EL (cell line): ENCODE measurements at places on chromosomes 11 and 22.

GRCh38 chr11:71327156-71328085 lies 75.0 kb upstream of the SHANK2 start:
- no peak for DNase-seq

DNA sequence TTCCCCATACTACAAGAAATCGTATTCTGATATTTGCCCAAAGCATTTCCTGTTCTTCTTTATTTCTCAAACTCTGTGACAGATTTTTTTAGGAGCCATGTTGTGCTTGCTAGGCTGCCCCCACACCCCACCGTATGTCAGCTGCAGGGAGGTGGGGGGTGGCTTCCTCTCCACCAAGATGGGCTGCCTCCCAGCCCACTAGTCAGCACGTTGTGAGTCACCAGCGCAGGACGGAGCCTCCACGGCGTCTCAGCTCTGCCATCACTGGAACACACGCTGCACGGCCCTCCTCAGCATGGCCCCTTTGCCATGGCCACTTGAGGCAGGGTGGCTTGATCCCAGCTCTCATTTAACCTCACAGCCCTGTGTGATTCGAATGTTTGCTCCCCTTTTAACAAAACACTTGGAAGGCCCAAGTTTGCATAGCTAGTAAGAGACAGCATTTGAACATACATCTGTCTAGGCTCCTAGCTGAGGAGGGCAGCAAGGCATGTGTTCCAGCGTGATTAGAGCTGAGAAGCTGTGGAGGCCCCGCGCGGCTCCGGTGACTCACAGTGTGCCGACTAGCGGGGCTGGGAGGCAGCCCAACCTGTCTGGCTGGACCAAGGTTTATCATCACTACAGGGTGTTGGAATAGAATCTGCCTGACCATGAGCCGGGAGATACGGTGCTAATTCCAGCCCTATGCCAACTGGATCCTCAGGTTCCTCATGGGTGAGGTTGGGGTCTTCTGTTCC lies 180.7 kb upstream of the NCAM1 start:
- DNase-seq = no peak

- DNase-seq = no peak
These were observed 16.0 kb upstream of the C22orf42 start for GRCh38 chr22:32175115-32175514.

GRCh38 chr11:68659158-68659921 lies 25.0 kb upstream of the GAL start:
- DNase-seq = peak; percentile 96

GRCh38 chr11:75263944-75264349 lies 23.4 kb downstream of the TPBGL start:
- DNase-seq = no peak

- DNase-seq = no peak
These were observed 58.3 kb downstream of the LDLRAD3 start for GRCh38 chr11:36002196-36002595.
